ENCODE measurements at places on chromosomes 6 and 20. TPM values are rescaled to one million over a fixed set of nuclear protein-coding genes. Genes with fewer than 3 reads are reported as not detected.

DNA sequence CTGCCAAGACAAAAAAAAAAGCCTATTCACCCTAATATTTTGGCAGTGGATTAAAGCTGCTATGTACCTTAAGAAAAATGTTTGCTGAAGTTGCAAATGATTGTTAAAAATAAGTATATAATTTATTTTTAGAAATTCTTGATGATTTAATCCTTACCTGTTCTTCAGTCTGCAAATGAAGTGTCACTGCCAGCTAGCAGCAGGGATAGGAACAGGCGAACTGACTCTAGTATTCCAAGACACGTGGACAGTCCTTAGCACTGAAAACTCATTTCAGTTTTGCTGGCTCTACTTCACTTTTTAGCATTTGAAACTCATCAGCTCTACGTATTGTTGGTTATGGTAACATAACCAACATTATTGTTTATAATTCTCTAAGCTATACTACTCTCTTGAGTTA is 204.4 kb upstream of the ID4 start:
- no peak for DNase-seq

- no peak for DNase-seq
Measured at GRCh38 chr6:74467533-74468215, 738.2 kb downstream of the COL12A1 start.

DNA sequence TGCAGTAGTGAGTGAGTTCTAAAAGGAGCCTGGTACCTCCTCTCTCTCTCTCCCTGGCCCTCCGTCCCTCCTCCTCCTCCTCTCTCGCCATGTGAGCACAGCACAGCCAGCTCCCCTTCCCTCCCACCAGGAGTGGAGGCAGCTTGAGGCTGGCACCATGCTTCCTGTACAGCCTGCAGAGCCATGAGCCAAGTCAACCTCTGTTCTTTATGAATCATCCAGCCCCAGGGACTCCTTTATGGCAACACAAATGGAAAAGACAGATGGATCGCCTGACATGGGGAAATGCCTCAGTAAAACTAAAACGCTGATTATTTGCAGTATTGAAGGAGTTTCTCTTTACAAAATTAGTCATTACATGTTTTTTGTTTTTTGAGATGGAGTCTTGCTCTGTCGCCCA is 233.7 kb upstream of the ARID1B start:
- DNase-seq, result no peak

DNA sequence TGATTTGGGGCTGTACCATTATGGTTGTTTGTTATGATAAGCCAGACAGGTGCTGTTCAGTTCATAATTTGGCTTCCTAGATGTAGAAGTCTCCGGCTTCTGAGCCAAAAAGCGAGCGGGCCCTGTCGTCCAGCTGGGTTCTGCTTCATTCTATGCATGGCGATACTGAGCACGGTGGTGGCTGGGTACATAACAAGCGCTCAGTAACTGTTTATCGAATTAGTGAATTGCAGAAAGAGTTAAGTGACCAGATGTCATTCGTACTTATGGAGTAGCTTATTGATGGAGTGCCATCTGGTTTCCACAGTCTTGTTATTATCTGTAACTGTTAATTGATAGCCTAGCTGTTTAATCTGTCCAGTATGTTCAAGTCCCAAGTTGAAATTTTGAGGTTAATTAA is 85.0 kb downstream of the DTD1 start:
- no peak for DNase-seq

DNA sequence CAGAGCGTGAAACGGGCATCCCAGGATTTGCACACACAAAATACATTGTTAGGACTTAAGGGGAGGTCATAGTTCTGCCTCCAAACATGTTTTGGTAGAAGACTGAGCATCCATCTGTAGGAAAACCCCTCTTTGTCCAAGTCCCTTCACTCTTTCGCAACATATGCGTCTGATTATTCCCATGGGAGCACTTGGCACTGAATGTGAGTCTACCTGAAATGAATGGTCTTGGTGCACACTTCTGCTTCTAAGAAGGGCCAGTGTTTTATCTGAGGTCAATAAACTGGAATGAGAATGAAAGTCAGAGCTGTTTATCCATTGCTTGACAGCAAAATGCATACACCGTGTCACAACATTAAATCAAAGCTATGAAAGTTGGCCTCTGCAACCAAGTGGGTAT is 33.0 kb downstream of the GJA10 start:
- no peak for DNase-seq

- no peak for DNase-seq
Measured at GRCh38 chr20:51884561-51884960, 82.2 kb upstream of the SALL4 start.

DNA sequence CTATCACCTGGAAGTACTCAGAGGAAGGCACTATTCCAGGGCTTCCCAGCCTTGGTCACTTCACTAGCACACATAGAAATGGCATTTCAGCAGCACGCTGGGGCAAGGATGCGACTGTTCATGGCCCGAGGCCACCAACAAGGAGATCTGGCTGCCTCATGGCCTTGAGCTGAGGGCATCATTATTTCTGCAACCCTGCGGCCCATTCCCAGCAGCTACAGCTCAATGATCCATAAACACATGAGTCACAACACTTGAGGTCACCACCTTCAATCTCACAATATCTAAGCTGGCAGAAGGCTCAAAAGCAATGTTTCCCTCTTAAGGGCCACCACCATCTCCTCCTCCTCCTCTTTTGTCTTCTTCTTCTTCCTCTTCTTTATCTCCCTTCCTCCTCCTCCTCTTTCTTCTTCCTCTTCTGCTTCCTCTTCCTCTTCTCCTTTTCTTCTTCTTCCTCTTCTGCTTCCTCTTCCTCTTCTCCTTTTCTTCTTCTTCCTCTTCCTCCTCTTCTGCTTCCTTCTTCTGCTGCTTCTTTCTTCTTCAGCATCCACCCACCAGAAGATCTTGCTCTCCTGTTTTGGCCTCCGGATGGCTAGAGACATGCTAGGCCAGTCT is 382.9 kb upstream of the CNR1 start:
- no peak for DNase-seq

- DNase-seq, result no peak
Measured at GRCh38 chr6:127969701-127970100, 68.8 kb upstream of the THEMIS start.

DNA sequence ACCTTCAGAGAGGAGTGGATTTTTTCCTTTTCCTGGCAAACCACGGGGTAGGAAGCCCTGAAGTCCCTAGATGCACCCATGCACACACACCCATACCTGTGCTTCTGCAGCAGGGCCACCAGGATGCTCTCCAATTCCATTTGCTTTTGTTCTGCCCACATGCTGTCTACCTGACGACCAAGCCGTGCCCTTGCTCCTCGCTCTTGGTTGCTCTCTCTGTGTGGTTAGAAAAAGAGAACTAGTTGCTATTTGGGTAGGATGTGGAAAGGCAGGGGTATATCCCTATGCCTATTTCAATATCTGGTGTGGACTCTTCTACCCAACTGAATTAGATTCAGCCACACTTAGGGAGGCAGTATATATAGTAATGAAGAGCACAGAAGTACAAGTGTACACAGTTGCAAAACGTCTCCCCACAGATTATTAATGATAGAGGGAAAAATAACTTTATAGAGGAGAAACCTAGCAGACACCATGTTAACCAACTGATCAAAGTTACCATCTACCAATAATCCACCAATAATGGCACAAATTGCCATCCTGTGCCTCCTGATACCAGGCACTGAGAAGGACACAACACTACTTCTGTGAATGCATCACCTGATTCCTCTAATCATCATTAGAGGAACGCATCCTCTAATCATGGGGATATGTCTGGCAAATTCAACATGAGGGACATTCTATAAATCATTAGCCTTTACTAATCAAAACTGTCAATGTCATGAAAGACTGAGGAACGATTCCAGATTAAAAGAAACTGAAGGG is 7.3 kb downstream of the GHRH start:
- DNase-seq, result no peak

- no peak for DNase-seq
Measured at GRCh38 chr20:650954-651353, 2.0 kb downstream of the SRXN1 start.

DNA sequence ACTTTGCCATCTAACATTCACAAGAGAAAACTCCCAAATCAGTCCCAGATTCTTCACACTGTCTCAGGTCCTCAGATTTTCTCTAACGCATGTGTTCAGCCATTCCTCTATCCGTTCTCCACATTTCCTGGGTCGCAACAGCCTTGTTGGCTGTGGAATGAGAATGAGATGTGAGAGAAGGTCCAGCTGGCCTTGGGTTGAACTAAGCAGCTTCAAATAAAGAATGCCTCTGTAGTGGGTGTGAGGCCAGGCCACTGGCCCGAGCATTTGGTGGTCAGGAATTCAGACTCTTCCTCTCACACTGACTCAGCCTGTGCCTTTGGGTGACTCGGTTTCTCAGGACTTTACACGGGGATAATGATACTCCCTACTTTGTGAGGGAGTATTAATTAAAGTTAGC is 73.8 kb upstream of the CCN6 start:
- DNase-seq, result no peak

- no peak for DNase-seq
Measured at GRCh38 chr6:158223926-158224325, 55.8 kb downstream of the GTF2H5 start.

DNA sequence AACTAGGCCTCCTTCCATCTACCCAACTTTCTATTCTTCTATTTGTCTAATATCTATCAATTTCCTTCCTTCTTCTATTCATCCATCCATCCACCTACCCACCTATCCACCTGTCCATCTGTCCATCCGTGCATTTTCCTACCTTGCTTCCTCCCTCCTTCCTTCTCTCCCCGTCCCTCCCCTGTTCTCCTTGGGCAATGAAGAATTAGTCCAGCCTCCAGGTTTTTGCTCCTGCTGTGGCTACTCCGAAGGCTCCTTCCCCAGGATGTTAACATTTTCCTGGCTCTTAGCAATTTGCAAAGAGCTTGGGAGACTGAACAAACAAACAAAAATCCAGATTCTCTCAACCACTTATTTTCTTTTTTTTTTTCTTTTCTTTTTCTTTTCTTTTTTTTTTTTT is 81.6 kb downstream of the KCNB1 start:
- DNase-seq, result no peak

DNA sequence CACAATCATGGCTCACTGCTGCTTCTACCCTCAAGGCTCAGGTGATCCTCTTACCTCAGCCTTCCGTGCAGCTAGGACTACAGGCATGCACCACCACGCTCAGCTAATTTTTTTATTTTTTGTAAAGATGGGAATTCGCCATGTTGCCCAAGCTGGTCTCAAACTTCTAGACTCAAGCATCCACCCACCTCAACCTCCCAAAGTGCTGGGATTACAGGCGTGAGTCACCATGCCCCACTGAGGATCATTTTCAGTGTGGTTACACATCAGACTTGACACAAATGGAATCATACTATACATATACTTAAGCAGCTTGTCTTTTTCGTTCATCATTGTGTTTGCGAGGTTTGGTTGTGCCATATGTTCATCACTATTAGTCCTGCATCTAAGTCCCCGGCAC is 26.6 kb downstream of the ZC3H12D start:
- DNase-seq, result no peak

GRCh38 chr6:125307150-125307838 is 5.5 kb upstream of the HDDC2 start:
- DNase-seq, result no peak

DNA sequence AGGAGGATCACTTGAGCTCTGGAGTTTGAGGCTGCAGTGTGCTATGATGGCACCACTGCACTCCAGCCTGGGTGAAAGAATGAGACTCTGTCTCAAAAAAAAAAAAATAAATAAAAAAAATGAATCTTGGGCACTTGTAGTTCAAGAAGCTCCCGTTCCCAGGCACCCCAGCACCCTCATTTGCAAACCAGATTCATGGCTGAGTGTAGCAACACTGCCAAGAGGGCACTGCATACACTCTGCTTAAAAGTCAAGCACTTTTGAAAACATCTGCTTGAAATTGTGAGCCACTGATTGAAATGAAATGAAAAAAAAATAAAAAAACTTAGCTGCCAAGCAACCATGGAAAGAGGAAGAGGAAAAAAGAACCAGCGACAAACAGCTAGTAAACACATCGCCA is 124.7 kb upstream of the SASH1 start:
- DNase-seq, result no peak

DNA sequence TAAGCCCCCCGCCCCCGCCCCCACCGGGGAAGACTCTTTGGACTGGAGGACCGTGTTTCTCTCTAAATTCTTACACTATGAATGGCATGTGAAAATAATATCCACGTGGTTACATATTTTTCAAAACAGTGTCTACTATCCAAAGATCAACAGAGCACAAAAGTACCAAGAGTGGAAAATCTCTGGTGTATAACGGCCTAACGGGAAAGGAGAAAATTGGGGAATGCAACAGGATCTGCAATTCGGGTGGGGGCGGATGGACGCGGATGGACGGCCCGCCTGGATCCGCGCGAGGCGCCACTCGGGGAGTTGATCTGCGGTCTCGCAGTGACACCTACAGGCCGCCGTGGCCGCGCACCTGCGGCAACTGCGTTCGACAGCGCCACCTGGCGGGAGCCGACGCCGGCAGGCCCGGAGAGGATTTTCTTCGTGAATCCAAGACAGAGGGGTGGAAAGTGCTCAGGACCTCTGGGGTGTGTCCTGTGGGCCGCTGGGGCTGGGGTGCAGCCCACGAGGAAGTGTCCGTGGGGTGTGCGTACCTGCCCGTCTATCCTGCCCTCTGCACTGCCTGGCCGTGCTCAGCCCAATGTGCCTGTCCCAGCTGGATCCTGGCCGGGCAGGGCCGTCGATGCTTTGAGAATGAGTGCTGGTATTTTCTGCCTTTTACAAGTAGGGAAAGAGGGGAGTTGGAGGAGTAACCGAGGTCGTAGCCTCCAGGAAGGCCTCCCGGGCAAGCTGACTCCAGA is 18.6 kb downstream of the ANKRD60 start:
- peak; percentile 88 for DNase-seq

DNA sequence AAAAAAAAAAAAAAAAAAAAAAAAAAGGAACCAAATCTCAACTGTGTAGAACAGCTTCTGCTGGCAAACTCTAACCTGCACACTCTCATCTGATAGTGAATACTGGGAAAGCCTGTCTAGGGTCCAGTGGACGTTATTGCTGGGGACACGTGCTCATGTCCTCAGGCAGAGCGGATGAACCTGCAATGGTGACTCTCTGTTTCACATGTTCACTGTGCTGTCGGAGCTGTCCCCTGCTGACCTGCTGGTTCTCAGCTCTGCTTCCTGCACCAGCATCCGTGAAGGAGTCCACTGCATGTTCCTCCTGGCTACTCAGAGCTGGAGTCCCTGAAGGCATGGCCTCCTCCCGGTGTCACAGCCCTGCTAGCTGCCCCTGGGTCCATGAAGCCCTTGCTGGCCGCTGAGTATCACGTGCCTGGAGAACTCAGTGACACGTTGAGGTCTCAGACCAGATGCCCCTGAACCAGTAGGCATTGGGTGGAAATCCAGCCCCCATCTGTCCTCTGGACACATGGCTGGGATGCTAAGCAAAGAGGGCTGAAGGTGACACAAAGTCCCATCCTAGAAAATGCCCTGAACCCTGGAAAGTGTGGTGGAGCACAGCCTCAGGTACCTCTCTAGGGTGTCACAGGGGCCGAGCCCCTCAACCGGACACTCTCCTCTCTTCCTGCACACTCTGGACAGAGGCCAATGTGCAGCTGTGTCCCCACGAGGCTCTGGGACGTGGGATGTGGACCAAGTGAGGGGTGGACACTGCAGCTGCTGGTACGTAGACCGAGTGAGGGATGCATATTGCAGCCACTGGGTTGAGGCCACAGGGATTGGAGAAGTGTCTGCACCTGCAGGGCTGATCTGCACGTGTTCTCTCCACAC is 54.9 kb upstream of the FRMD1 start:
- DNase-seq, result peak; percentile 42

SLC32A1 gene
- total RNA-seq, result not detected

C6orf118 gene
- total RNA-seq, result not detected

OR2B6 gene
- total RNA-seq, result not detected

CYB5R4 gene
- 22.2 TPM for total RNA-seq

CST8 gene
- not detected for total RNA-seq

TULP1 gene
- total RNA-seq, result 0.83 TPM

WASF1 gene
- total RNA-seq, result 5.9 TPM

GPLD1 gene
- total RNA-seq, result 6.2 TPM

PCIF1 gene
- 37.5 TPM for total RNA-seq

CAGE1 gene
- not detected for total RNA-seq

All from ureter (tissue), 1 donor.